ENCODE measurements at places on chromosomes 6 and 20.

GRCh38 chr6:31609519-31610406, 5.3 kb upstream of the AIF1 start:
- no peak for DNase-seq

DNA sequence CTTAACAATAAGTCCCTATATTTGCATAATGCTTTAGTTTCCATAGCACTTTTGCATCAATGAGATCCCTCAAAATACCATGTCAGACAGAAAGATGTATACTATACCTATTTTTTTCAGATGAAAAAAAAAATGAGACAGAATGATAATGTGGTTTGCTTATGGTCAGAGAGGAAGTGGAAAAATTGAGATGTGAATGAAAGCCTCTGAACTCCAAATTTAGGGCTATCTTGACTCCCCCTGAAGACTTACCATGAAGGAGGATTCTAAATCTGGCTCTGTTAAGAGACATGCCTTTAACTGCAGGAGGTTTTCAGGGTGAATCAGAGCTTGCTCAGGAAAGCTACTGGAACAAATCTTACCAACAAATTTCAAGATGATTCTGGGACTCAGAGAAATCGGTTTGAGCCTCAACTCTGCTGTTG, 176.2 kb downstream of the ISM1 start:
- DNase-seq = no peak

DNA sequence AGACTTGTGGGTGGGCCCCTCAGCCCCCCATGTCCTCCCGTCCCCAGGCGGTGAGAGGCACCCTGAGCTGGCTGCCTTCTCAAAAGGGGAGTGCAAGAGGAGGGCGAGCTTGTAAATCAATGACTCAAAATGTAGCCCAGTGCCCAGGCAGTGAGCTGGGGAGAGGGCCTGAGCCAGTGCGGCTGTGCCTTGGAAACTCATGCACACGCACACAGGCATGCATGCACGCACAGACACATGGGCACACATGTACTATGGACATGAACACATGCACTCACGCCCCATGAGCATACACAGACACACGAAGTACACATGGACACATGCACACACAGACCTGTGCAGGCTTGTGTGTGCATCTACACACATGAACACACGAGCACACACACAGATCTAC, 133.5 kb downstream of the TAF4 start:
- no peak for DNase-seq

- no peak for DNase-seq
These were observed 161.1 kb upstream of the AKAP12 start for GRCh38 chr6:151078655-151079054.

- no peak for DNase-seq
These were observed 43.7 kb downstream of the CDH22 start for GRCh38 chr20:46264391-46265266.

- peak; percentile 88 for DNase-seq
These were observed 266.3 kb downstream of the CDC5L start for GRCh38 chr6:44653761-44654218.

- peak; percentile 98 for DNase-seq
These were observed 4.7 kb downstream of the GMPR start for GRCh38 chr6:16243055-16243454.

- DNase-seq = no peak
These were observed 228.1 kb downstream of the ATXN1 start for GRCh38 chr6:16533210-16533609.

DNA sequence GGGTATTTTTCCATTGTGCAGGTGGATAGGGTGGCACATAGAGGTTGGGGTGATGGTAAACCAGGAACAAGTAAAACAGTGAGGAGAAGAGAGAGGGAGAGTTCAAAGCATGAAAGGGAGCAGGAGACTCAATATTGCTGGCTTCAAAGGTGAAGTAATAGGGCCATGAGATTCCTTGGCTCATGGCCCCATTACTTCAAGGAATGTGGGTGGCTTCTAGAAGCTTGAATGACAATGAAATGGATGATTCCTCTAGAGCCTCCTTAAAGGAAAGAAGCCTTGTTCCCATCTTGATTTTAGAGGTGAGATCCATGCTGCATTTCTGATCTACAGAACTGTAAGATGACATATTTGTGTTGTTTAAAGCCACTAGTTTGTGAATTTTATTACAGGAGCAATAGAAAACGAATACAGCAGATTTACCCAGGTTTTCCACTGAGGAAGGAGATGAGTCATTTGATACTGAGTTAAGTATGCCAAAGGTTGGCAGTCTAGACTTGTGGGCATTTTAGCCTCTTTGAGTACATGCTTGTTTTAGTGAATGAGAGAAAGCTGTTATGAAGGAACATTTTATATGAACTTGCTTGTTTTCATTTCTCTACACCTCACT, 110.4 kb downstream of the PLCB4 start:
- DNase-seq = peak; percentile 89

DNA sequence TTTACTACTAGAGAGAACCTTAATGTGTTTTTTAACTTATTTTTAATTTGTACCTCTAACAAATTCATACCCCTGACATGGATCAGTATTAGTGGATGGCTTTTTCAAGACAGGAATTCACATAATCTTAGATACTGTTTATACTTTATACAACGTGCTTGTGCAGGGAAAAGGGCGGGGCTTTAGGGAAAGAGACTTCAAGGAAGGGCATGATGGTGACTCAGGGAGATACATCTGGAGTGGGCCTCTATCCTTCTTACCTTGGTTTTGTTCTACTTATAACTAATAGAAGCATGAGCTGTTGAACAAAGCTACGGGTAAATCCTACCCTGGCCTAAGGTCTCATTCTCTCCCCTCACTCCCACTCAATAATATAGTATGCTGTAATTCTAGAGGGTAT, 160.8 kb downstream of the C6orf58 start:
- DNase-seq = peak; percentile 21

- no peak for DNase-seq
These were observed 867 bp upstream of the AKAP7 start for GRCh38 chr6:131134220-131134979.

DNA sequence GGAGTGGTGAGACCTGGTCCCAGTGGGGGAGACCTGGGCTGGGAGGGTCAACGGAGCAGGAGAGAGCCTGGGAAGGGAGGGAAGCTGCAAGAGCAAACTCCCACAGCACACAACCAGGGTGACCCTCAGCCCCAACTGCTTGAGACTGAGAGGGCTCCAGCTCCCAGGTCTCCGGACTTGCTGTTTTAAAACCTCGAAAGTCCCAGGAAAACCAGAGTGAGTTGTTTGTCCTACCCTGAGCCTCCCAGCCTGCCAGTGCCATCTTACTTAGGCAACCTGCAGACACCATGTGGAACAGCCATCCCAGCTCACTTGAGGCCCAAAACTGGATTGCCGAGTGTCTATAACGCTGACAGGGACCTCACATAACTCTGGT, 4.8 kb upstream of the NTSR1 start:
- peak; percentile 62 for DNase-seq

GRCh38 chr20:62641321-62642050, 817 bp upstream of the SLCO4A1 start:
- no peak for DNase-seq

DNA sequence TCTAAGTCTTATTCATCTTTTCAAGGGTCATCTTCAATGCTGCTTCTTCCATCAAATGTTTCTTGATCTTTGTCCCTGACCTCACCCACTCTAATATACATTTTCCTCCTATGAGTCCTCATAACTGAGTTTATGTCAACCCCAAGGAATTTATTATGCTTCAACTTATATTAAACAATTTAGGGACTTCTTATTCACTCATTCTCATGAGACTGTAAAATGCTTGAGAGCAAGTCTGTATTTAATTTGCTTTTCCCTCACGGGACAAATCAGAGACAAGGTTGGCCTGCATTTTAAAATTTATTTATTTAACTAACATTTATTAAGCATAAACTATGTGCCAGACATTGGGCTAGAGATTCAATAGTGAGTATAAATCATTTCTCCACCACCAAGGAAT, 312.0 kb upstream of the NT5E start:
- DNase-seq = no peak

GRCh38 chr6:45657226-45657625, 279.5 kb upstream of the SUPT3H start:
- peak; percentile 69 for DNase-seq

GRCh38 chr6:106160189-106160588, 74.1 kb downstream of the PRDM1 start:
- DNase-seq = peak; percentile 35

DNA sequence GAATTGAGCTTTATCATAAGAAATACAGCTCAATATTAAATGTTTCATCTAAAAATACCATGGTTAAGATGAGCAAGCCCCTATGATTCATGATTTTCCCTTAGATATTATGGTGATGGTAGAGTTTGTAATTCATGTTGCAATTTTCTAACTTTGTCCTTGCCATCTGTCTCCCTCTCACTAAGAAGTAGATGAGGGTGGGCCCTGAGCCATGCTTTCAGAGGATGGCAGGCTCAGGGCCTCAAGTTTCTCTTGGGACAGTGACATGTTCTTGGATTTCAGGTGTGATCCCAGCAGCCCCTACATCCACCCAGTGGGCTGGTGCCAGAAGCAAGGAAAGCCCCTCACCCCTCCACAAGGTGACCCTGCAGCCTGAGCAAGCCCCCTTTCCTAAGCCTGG, 25.6 kb downstream of the L3MBTL1 start:
- DNase-seq = no peak

GRCh38 chr6:29925321-29925720, 17.0 kb upstream of the HLA-A start:
- DNase-seq = no peak
